ELF-1 (cell line): ENCODE measurements at places on chromosomes 3 and 15.

DNA sequence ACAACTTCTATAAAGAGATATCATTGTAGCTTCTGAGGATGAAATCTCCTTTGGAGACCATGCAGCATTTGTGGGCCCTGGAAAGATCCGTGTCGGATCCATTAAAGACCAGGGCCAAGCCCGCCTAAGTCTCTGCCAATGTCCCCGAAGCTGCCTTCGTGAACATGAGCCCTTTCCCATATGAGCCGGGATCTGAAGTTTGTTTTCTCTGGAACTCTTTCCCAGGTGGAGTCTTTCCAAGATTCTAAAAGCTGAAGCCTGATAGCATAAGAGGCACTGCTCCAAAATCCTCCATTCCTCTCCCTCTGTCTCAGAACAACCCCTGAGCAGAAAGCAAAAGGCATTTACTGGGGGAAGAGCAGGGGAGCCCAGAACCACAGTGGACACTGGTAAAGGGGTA, 274.6 kb downstream of the NTRK3 start:
- no peak for DNase-seq

- no peak for DNase-seq
These were observed 427.2 kb downstream of the ZIC1 start for GRCh38 chr3:147836330-147836729.

DNA sequence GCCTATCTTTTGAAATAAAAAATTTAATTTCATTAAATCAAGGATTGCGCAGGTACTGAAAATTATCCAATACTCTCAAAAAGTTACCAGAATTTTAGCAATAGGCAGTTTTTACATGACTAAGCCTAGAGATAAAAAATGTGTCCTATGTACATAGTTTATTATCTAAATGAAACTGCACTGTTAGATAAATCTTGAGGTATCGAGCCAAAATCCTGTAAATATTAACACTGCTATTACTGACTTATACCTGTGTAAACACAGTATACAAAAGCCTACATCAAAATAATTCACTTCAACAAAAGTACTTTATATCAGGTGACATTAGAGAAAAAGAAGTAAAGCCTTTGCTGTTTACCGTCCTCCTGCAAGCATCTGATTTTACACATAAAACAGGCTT, 60.7 kb downstream of the TASOR start:
- no peak for DNase-seq

GRCh38 chr15:76996526-76997401, 1.8 kb downstream of the PSTPIP1 start:
- DNase-seq, result no peak

DNA sequence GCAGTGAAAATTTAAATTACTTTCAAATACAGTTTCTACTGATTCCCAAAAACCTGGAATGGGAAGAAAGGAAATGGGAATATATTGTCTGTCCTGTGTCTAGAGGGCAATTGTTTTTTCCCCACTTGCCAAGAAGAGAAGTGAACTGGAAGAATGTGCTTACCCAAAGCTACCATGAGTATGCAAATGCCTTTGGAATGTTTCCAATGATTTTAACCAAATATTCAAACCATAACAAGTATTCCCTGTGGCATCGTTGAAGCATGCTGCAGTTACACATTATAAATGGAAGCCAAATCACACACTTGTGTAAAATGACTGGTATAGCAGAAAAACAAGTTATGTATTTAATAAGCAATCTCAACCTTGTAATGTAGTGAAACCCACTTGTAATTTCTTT, 368.2 kb downstream of the GBE1 start:
- no peak for DNase-seq

- peak; percentile 5 for DNase-seq
These were observed 84.2 kb downstream of the COL6A5 start for GRCh38 chr3:130429713-130430023.

DNA sequence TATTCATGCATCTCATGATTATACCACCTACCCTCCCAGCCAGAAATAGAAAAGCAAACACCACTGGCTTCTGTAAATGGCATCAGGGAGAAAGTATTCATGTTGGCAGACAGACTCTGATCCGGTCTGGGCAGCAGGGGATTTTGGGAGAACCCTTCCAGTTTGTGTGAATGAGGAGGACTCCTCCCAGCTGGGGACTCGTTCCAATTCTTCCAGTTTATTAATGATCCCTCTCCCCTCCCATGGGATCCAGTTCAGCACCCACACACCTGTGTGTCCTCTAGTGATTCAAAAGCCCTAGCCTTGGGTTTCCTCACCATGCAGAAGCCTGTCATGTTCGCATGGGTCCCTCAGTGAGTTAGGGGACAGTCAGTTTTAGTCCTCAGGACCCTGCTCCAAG, 110.9 kb downstream of the IQSEC1 start:
- no peak for DNase-seq
